ENCODE measurements at places on chromosomes 11 and 22.

DNA sequence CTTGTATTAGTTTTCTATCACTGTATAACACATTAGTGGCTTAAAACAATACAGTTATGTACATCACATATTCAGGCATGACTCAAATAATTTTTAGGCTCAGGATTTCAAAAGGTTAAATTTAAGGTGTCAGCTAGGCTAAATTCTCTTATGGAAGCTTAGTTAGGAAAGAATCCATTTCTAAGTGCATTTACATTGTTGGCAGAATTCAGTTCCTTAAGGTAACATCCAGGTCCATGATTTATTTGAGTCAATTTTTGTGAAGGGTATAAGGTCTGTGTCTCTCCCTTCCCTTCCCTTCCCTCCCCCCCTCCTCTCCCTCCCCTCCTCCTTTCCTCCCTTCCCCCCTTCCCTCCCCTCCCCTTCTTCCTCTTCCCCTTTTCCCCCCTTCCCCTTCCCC is 399.0 kb upstream of the CNTN5 start:
- DNase-seq = no peak

- no peak for DNase-seq
These were observed 842 bp upstream of the SIGIRR start for GRCh38 chr11:415640-416041.

- peak; percentile 87 for DNase-seq
These were observed 740 bp upstream of the TRMT2A start for GRCh38 chr22:20117633-20118299.

DNA sequence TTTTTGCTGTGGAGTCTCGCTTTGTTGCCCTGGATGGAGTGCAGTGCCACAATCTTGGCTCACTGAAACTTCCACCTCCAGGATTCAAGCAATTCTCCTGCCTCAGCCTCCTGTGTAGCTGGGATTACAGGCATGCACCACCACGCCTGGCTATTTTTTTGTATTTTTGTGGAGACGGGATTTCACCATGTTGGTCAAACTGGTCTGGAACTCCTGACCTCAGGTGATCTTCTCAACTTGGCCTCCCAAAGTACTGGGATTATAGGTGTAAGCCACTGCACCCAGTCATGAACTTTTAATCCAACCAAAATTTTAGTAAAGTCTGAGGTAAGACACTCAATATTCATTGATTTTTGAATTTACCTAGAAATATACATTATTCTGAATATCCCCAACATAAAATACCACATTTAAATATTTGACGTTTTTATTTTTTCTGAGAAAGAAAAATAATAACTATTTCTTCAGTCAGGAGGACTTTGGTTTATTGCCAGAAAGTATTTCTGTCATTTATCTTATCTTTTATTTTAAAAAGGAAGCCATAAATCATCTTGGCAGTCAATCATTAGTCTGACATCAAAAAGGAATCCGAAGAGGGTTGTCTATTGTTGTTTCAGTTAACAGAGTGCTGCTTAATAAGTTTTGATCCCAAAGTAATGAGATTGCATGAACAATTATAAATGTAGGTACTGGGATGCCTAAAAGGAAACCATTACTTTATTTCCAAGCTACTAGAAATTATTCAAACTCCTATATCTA is 102.2 kb upstream of the GRIA4 start:
- no peak for DNase-seq

- peak; percentile 68 for DNase-seq
These were observed 73.8 kb downstream of the FAM76B start for GRCh38 chr11:95715777-95716241.

Measured in stimulated activated CD4-positive, alpha-beta T cell treated with anti-CD3 and anti-CD28 coated beads, Interleukin-4, amount 100 ng/mL, for 24 hours (primary cell).